NCI-H2107 (cell line): ENCODE measurements at places on chromosomes 7 and 10.

DNA sequence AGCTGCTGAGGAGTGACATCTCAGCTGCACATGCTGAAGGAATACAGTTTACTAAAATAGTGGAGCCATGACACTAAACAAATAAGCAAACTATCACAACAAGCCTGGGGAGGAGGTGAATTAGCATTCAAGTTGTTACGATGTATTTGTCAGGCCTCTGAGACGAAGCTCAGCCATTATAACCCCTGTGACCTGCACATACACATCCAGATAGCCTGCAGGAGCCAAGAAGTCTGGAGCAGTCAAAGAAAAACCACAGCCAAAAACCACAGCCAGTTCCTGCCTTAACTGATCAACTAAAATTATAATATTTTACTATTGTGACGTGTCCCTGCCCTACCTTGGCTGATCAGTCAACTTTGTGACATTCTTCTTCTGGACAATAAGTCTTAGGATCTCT lies 68.6 kb downstream of the NSUN6 start:
- no peak for DNase-seq

DNA sequence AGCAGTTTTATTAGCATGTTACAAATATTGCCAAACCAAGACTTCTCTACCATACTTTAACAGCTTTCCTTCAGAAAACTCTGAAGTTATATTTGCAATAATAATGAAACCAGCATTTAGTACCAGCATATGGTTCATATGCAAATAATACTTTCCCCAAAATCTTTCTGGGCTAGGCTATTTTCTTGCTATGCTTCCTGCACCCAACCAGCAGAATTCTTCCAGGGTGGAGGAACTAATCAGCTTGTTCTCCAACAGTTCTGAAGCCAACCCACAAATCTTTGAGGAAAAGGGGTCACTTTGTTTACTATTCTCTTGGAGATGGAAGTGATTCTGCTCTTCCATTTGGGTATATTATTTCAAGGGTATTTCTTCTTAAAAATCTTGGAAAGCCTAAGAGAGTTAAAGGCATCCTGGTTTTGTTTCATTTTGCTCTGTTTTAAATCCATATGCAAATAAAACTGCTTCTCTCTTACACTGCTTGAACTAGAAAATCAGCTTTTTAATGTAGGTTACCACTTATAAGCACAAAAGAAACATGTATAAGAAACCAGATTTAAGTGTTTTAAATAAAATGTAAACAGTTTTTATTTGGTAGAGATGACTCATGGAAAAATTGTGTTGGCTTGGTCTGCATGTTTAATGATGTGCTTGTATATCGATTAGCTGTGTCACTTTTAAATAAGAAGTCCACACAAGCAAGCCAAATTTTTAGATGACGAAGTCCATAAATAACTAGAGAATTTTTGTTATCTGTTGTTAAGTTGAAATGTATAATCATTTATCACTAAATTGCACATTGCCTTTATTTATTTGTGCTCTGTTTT lies 103.7 kb downstream of the HECTD2 start:
- DNase-seq: no peak

- no peak for DNase-seq
Observed at GRCh38 chr7:27873981-27874957, 134.3 kb downstream of the TAX1BP1 start.

DNA sequence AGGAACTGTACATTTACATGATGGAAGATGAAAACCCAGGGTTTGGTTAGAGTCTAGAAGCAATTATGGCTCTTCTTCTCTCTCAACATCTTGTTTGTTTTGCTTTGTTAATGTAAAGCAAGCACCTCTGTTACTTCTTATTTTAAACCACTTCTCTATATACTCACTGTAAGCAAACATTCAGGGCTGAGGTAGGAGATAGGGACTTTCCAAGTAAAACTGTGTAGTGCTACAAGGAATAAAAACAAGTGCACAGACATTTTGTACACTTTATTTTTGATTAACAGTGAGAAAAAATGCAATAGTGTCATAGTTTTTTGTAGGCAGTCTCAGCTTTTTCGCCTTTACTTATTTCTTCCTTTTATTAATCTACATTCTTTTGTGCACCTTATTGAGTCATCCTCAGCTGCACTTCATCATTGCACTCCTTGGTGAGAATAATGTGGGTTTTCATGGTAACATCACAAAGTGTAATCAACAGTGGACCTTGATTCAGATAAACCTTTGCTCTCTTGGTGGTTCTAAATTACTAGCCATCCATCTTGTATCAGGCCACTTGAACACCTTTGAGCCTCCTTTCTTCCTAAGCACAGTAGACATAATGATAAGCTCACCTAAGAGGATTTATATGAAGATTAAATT lies 52.9 kb downstream of the ELMO1 start:
- DNase-seq: no peak

DNA sequence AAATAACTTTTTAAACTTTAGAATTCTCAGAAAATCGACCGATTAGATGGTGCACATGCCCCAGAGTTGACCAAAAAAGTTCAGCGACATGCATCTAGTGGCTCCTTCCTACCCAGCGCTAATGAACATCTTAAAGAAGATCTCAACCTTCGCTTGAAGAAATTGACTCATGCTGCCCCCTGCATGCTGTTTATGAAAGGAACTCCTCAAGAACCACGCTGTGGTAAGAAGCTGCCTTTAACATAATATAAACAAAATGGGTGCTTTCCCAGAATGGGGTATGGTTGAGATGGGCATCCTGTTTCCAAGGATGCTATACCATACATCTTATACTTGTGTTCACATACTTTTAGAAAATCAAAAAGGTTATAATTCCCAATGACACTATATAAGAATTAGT lies 24.6 kb downstream of the GLRX3 start:
- DNase-seq: no peak

- DNase-seq: no peak
Observed at GRCh38 chr7:104362756-104363155, 34.4 kb downstream of the LHFPL3 start.

DNA sequence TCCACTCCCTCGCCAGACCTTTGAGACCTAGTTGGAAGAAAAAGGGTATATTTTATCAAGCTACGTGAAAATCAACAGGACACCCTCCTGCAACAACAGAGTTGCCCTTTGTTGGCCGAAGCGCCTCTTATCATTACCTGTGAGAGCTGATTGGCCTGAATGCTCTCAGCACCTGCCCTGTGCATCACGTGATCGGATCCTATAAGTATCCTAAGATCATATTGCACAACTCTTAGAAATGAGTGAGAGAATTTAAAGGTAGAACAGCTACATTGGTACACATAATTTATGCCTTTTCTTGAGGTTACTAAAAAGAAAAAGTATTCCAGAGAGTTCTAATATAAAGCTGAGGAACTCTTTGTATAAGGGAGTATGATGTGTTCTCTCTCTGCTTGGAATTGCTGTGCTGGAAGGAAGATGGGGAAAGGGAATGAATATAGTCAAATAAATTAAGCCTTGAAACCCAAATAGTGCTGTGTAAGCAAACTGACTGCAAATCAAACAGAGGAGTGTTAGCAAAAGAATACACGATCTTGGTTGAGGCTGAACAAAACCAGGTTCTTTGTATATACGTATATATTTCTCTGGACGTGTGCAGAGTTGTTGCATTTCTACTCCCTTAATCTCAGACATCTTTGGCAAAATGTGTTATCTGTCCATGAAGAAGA lies 69.3 kb downstream of the LRRC4 start:
- DNase-seq: peak; percentile 64

GRCh38 chr10:44016589-44017482 lies 368.1 kb downstream of the CXCL12 start:
- no peak for DNase-seq

- DNase-seq: no peak
Observed at GRCh38 chr7:93890041-93890463, 501 bp downstream of the TFPI2 start.

DNA sequence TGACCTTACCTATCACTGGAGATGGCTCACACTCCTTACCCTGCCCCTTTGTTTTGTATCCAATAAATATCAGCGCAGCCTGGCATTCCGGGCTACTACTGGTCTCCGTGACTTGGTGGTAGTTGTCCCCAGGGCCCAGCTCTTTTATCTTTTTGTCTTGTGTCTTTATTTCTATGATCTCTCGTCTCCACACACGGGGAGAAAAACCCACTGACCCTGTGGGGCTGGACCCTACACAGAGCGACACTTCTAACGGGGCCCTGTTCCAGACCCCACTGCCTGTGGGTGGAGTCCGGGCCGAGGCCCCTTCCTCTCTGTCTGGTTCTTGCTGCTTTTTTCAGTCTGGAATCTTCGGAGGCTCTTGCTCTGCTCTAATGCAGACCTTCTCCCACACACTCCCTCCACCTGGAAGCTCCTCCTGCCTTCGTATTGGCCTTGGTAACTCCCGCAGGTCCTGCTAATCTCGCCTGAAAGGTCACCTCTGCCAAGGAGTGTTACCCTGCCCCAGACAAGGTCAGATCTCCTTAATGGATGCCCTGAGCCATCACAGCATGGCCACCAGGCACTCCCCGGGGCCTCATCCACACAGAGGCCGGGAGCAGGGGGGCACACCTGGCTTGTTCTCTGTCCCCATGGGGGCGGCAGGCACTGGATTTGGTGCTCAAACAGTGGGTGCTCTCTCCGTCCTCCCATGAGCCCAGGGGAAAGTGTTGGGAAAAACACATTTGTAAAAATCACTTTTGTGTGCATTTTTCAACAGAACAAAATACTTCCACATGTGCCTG lies 531.7 kb downstream of the PTPRN2 start:
- DNase-seq: no peak

DNA sequence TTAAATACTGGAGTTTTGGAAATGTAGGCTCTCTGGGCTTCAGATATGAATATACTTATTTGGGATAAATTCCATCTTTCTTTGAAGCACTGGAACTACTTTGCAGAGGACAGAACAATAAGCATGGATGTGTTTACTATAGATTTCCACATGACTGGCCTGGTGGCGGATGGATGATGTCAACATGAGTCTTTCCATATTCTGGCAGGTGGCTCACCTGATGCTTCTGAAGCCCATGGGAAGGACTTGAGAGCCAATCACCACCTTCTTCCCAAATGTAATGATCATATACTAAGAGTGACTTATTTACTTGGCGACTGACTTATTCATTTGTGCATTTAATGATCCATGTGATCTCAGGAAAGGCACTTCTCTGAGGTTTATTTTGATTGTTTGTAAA lies 110.5 kb downstream of the FANK1 start:
- DNase-seq: no peak

GRCh38 chr10:43839973-43840372 lies 191.3 kb upstream of the ZNF32 start:
- no peak for DNase-seq

- no peak for DNase-seq
Observed at GRCh38 chr10:112374724-112375541, 1.0 kb downstream of the ACSL5 start.

- DNase-seq: no peak
Observed at GRCh38 chr7:12056381-12056780, 154.7 kb upstream of the TMEM106B start.

DNA sequence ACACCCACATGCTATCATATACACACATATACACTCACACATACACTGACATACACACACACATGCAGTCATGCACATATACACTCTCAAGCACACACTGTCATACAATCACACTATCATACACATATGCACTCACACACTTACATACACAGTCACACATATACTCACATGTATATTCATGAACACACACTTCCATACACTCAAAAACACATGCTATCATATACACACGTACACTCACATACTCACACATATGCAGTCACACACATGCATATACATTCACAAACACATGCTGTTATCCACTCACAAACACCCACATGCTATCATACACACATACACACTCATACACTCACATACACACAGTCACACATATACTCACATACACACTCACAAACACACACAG lies 71.0 kb upstream of the PLXNA4 start:
- no peak for DNase-seq

DNA sequence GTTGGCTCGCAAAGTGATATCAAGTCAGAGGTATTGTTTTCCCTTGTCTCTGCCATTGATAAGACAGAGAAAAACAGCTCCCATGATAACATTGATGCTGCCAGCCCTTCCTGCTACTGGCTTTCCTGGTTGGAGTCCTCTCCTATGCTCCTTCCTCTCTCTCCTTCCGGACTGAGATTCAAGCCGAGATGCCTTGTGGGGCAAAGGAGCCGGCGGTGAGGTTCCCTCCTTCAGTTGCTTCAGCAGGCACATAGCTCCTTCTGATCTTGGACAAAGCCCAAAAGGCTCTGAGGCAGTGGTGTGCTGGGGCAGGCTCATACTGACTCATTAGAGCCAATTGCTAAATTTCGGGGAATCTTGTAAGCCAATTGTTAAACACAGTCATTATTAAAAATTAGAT lies 8.8 kb upstream of the ZCCHC24 start:
- no peak for DNase-seq

DNA sequence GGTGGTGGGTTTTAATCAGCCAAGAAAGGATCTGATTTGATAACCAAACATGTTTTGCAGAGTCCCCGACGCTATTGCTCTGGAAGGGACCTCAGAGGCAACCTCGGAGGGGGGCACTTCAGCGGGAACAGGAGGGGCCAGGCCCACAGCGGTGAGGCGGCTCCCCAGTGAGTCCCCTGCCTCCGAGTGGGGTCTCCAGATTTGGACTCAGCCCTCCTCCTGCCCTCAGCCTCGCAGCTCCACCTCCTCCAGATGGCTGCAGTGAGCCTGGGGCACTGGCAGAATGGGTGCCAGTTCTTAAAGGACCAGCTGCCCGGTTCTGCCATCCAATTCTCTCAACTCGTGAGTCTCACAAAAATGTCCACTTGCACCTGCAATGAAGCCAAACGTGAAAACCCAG lies 61.0 kb upstream of the NANOS1 start:
- no peak for DNase-seq

- DNase-seq: no peak
Observed at GRCh38 chr10:1216574-1217236, 160.5 kb downstream of the WDR37 start.

- DNase-seq: no peak
Observed at GRCh38 chr7:52500841-52501240, 534.6 kb upstream of the POM121L12 start.

GRCh38 chr7:92279396-92280031 lies 33.7 kb downstream of the ANKIB1 start:
- DNase-seq: no peak

DNA sequence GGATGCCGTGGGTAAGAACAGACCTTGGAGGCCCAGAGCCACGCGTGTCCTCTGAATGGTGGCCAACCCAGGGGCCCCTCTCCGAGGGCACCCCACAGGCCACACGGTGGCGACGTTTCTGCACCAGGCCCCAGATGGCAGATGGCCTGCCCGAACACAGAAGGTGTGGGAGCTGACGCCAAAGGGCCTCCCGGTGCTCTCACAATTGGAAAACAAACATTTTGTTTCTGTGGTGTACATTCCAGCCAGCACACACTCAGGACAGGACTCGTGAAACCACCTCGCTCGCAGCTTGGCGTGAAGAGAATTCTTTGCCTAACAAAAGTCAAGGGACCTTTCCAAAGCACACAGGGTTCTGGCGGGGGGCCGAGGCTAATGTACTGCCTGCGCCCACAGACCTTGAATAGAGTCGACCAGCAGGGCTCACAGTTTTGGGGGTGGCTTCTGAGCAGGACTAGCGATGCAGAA lies 112.1 kb downstream of the FAM53B start:
- DNase-seq: no peak
